ENCODE measurements at places on chromosomes 7 and 10. TPM values are rescaled to one million over a fixed set of nuclear protein-coding genes. Genes with fewer than 3 reads are reported as not detected.
A peak's percentile ranks its signal among the peaks of the same experiment; 100 is the strongest.

GRCh38 chr7:17962652-17963051 lies 22.4 kb upstream of the SNX13 start:
- no peak for DNase-seq

The HKDC1 gene
- not detected for total RNA-seq

DNA sequence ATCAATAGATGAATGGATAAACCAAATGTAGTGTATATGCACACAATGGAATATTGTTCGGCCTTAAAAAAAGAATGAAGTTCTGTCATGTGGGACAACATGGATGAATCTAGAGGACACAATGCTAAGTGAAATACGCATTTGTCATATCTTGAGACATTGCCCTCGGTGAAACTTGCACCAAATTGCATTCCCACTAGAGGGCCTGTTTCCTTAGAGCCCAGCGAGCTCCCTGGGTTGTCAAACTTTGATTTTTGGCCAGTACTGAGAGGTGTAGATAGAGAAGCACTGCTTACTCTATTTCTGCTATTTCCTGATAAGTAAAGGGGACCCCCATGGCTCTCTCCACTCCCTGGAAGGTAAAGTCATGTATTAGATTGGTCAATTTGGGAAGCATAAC lies 157.1 kb downstream of the GPAM start:
- DNase-seq, result no peak

The TFR2 gene
- total RNA-seq, result not detected

GRCh38 chr7:137443616-137444015 lies 100.1 kb upstream of the PTN start:
- no peak for DNase-seq

DNA sequence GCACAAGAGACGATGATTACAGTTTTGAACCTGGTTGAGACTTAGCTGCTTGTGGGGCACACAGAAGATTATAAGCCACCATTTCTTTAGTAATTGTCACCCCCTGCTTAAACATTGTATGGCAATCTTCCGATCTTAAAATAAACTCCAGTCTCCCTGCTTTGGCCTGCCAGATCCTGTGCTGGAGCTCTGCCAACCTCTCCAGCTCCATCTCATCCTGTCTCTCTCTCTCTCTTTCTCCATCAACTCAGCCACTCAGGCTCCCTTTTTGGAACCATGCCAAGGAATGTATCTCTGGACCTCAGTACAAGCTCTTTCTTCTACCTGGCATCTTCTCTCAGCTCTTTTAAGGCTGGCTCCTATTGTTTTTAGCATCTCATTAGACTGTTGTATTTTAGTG lies 1053.2 kb downstream of the REEP3 start:
- no peak for DNase-seq

The PAX2 gene
- not detected for total RNA-seq

The ETV1 gene
- 47.5 TPM for total RNA-seq

- no peak for DNase-seq
Measured at GRCh38 chr7:21507627-21508343, 35.1 kb upstream of the DNAH11 start.

The RASSF4 gene
- 71.3 TPM for total RNA-seq

GRCh38 chr7:49768835-49769234 lies 4.6 kb upstream of the VWC2 start:
- no peak for DNase-seq

GRCh38 chr7:114932991-114933390 lies 11.1 kb downstream of the MDFIC start:
- DNase-seq, result no peak

The OR2A1 gene
- total RNA-seq, result not detected

The FGFBP3 gene
- total RNA-seq, result 0.70 TPM

The IGFBP3 gene
- 96.5 TPM for total RNA-seq

The PDZD7 gene
- 0.33 TPM for total RNA-seq

- no peak for DNase-seq
Measured at GRCh38 chr10:87916515-87916914, 53.1 kb downstream of the PTEN start.

DNA sequence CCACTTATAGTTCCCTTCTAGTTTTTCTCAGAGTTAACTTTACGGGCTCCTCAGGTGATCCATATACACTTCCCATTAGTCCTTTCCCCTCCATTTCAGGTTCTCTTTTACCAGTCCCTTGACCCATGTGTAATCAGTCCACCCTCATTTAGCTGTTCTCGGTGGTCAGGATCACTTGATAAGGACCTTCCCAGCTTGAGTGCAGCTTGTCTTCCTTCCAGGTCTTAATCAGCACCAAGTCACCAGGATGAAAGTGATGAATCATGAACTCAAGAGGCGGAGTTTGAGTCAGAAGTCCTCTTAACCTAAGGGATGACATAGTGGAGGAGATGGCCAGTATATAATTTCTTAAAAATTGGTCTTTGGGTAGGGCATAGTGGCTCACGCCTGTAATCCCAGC lies 63.1 kb upstream of the CNTNAP2 start:
- no peak for DNase-seq

DNA sequence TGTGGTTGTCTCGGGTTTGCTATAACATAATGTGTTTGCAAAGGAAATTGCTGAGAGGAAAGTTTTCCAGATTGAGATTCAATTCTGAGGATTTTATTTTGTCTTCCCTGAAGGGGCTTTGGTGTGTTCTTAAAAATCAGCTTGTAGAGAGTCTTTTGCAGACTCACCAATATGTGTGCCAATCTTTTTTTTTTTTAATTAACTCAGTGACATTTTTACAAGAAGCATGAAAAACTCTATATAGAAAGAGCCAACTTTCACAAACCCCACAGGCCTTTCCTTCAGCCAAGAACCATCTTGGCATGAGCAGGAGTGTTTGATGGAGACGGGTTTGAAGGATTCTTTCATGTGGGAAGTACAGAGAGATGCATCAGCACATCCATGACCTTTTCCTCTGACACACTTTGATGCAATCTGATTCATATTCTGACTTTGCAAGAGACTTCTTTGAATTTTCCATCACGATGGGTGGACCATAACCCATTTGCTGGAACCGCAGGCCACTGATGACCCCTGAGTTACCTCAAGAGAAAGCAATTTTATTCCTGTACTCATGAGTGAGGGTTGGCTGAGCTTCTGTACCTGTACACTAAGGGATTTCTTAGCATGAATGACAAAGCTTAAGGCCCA lies 892.6 kb downstream of the XPNPEP1 start:
- DNase-seq, result no peak

- no peak for DNase-seq
Measured at GRCh38 chr10:90958781-90959180, 37.9 kb upstream of the ANKRD1 start.

GRCh38 chr7:150826061-150826849 lies 25.7 kb downstream of the TMEM176A start:
- peak; percentile 46 for DNase-seq

- DNase-seq, result no peak
Measured at GRCh38 chr10:89118091-89118490, 89.0 kb downstream of the CH25H start.

DNA sequence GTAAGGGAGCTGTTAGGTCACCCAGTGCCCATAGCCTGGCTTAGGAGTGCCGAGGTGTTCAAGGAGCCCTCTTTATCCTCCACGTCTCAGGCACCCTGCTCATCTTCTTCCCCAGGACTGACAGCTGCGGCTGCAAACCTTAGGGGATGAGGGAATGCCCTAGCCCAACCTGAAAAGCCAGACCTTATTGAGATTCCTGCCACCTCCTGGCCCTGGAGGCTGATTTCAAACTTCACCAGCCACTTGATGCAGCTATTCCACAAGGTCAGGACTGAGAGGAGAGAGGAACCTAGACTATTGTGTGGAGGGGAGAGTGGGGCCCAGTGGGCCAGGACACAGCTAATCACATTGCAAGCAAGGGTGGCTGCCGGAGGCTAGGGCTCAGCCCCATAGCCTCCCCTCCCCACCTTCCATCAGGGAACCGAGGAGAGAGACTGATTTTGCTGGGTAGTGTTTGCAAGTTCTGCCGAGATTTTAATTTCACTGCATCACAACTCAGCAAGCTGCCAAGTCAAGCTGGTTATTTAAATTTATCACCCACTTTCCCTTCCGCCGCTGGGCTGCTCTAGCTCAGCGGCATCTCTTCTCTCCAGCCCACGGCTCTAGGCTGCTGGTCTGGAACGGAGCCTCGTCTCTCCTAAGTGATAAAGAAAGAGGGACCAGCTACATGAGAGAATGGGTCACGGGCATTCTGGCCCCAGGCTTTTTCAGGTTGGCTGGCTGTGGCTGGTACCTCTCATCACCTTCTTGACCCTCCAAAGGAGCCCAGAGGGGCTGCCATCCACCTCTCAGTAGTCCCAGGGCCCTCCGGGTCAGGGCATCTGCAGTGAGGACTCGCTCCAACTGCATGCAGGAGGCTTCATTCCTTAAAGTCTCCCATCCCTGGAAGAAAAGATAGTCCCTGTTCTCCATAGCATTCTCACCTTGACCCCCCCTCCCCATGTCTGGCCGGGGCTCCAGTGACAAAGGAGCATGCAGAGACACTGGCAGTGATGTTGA lies 66.7 kb downstream of the PAX2 start:
- no peak for DNase-seq

The BUD31 gene
- total RNA-seq, result 37.8 TPM

The PVRIG gene
- total RNA-seq, result not detected

The SFTPA1 gene
- 3.7 TPM for total RNA-seq

- DNase-seq, result no peak
Measured at GRCh38 chr10:70711911-70712310, 39.6 kb downstream of the ADAMTS14 start.

The DRGX gene
- total RNA-seq, result not detected

GRCh38 chr7:91910171-91910570 lies 29.7 kb upstream of the MTERF1 start:
- no peak for DNase-seq

- peak; percentile 55 for DNase-seq
Measured at GRCh38 chr7:152395112-152395511, 40.7 kb downstream of the KMT2C start.

The CALML3 gene
- not detected for total RNA-seq

DNA sequence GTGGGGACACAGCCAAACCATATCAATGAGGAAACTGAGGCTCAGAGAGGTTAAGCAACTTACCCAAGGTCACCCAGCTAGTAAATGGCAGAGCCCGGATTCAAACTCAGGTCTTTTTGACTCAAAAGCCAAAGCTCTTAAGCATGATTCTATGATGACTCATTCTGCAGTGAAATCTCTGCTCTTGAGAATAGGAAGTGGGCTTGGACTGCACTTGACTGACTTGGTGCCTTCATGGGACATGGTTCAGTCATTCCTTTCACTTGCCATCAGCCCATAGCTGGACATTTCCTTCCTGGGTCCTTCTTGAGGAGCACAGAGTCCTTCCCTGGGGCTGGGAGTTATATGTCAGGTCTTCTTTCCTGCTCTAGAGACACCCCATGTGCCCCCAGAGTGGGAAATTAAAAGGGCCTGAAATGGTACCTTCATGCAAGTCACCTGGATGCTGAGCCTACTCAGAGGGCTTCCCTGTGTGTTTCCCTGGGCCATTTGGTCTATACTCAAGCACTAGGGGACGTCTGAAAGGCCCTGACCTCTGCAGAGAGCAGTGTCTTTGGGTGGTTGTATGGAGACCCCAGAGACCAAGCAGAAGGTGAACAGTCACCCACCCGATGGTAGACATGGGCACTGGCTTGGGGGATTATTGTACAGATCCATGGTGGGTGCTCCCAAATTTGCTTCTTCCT lies 62.4 kb upstream of the SDK1 start:
- DNase-seq, result no peak

DNA sequence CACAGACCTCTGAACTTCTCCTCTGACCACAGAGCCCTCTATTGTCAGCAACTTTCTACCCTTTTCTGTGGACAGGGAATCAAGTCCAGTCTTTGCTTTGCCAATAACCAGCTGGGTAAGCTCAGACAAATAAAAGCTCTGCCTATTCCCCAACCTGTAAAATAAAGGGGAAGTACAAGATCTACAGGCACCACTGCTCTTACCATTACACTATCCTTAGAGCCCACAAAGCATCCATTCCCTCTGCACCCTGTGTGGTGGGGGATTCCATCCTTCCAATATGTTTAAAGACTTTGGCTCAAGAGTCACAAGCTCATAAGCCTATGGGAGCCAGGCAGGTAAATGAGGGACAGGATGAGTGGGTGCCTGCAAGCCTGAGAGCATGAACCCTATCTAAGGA lies 88.2 kb downstream of the PARD3 start:
- no peak for DNase-seq

DNA sequence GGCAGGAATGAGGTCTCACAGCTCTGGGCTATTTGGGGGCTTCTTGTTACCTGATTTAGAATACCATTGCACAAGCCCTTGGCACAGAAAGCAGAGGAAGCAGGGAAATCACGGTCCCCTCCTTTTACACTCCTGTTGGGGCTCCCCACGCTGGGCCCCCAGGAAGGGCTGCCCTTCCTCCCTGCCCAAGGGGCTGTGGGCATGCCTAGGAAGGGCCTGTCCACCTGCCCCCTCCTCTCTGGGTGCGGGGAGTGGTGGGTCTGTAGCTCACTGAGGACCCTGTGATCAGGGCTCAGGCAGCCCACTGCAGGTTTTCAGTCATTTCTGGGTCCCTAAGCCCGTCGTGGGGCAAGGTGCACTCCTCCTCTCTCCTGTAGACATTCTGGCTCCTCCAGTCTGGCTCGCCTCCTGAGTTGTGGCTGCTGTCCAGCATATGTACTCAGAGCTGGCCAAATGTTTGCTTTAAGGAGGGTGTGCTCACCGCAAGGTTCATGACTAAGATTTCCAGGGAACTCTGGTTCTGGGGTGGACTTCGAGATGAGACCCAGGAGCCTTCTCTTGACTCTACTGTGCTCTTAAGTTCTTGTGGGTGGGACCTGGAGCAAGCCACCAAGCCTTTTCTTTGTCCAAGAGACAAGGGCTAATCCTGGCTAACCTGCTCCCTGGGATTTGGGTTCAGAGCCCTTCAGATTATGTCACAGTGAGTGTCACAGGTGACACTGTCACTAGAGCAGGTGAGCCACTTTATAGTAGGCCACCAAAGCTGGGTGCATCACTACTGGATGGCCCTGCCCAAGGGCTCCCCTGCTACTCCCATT lies 56.0 kb downstream of the TACR2 start:
- DNase-seq, result peak; percentile 80

The PGAM2 gene
- total RNA-seq, result 948 TPM

GRCh38 chr7:38502289-38502688 lies 128.9 kb downstream of the AMPH start:
- no peak for DNase-seq

DNA sequence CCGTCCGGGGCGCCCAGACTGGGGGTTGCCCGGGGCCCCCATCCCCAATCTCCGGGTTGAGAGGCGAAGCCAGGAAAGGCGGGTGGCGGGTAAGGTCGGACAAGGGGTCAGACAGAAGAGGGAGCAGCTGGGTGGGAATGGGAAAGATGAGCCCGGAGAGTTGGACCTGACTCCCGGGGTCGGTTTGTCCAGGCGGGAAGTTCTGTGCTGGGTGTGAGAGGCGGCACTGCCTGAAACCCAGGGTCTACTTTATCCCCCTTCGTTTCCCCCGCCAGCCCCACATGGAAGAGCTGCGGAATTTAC lies 675 bp downstream of the SLC4A2 start:
- DNase-seq, result no peak

The NOD1 gene
- total RNA-seq, result 11.8 TPM

The MRLN gene
- total RNA-seq, result not detected

The ASB10 gene
- total RNA-seq, result 4.5 TPM

DNA sequence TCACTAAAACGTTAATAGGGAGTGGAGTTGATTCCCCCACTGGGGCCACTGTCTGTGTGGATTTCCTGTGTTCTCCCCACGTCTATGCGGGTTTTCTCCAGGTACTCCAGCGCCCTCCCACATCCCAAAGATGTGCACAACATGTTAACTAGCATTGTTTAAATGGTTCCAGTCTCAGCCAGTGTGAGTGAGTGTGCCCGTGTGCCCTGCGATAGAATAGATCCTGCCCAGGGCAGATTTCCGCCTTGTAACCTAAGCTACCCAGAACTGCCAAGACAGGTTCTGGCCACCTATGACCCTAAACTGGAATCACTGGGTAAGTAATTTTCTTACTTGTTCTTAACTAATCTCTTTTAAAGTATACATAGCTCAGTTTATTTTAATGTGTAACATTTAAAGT lies 58.5 kb downstream of the CCDC6 start:
- no peak for DNase-seq

The HECTD2 gene
- 8.9 TPM for total RNA-seq
